ENCODE measurements at places on chromosomes 1 and 21.
A peak's percentile ranks its signal among the peaks of the same experiment; 100 is the strongest.

GRCh38 chr1:10495952-10496351 is 21.2 kb downstream of the PEX14 start:
- DNase-seq: no peak

GRCh38 chr1:91798241-91798648 is 87.7 kb downstream of the TGFBR3 start:
- no peak for DNase-seq

DNA sequence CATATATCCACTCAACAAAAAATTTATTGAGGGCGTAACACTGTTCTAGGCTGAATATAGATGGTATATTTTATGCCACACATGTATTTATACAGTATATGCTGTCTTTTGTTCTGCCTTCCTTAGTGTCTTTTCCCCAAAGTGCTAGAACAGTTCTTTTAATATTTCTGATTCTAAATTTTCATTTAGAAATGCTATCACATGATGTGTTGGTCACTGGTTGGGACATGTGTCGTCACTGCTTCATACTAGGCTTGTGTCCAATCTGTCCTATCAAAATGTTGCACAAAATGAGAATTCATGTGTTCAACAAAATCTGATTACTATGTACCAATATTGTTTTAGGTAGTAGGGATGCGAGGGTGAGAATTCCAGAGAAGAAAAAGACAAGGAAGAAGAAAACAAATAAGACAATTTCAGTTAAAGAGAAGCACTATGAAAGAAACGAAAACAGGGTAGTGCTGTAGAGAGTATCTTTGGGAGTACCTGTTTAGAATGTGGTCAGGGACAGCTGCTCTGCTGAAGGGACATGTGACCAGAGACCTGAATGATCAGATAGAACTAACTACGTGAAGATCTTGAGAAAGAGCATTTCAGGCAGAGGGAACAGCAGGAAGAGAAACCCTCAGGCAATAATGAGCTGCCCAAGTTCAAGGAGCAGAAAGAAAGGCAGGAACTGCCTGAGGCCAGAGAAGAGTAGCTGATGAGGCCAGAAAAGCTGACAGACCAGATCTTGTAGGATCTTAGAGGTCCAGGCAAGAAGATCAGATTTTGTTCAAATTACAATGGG is 1.3 kb downstream of the KMO start:
- no peak for DNase-seq

- DNase-seq: peak; percentile 29
These were observed 64.1 kb downstream of the ATP2B4 start for GRCh38 chr1:203690730-203691129.

DNA sequence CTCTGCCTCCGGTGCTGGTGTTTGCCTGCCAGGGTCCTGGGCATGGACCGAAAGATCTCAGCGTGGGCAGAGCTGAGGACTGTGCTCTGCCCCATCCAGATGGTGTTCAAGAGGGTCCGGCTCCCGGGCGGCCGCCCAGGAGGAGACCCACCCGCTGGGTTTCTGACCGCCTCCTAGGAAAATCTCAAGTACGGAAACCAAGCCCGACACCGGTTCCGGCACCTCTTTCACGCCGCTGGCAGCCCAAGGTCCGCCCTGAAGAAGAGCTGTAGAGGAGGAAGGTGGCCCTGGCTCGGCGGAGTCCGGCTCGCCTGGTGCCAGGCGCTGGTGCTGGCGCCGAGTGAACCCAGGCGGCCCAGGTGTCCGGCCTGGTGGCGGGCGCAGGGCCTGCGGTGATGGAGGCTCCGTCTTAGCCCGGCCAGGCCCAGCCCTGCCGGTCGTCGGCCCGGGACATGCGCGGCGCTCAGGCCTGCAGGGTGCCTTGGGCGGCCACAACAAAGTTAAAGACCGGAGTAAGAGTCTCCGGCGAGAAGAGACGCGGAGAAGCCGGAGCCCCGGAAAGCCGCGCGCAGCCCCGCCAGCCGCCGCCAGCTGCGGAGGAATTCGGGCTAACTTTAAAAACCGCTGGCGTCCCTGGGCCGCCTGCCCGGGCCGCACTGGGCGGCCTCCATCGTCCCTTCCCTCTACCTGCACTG is 1.5 kb downstream of the GRIK3 start:
- DNase-seq: peak; percentile 52

- no peak for DNase-seq
These were observed 550.0 kb downstream of the KIF26B start for GRCh38 chr1:245704765-245705164.

- no peak for DNase-seq
These were observed 180.2 kb upstream of the MAP1LC3C start for GRCh38 chr1:242178924-242179708.

- DNase-seq: no peak
These were observed 93.6 kb downstream of the SNRPE start for GRCh38 chr1:203954788-203955552.

GRCh38 chr21:33578214-33578613 is 10.3 kb downstream of the DONSON start:
- no peak for DNase-seq

GRCh38 chr1:236734141-236734765 is 48.0 kb downstream of the ACTN2 start:
- DNase-seq: no peak

- DNase-seq: no peak
These were observed 52.2 kb downstream of the TRAF5 start for GRCh38 chr1:211378844-211379243.

DNA sequence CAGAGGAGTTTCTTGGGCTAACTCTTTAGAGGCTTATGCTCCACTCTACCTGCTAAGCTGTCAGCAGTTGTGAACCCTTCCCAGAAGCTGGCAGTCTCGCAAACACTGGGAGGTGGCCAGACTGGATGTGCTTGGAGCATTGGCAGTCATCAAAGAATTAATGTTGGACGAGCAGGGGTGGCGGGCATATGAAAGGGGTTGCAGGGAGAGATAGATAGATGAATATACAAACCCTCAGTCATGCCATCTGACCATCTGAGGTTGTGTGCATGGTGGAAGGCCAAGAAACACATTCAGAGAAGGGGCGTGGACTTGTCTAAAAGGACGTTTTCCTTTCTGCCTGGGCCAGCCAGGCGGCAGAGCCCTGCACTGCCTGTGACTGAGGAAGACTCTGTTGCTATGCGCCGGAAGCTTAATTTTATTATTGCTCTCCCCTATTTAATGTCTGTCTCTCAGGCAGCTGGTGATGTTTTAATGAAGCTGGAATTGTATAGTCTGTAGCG is 164.4 kb downstream of the PBX1 start:
- no peak for DNase-seq

- DNase-seq: no peak
These were observed 54.6 kb downstream of the CASQ2 start for GRCh38 chr1:115713906-115714305.

DNA sequence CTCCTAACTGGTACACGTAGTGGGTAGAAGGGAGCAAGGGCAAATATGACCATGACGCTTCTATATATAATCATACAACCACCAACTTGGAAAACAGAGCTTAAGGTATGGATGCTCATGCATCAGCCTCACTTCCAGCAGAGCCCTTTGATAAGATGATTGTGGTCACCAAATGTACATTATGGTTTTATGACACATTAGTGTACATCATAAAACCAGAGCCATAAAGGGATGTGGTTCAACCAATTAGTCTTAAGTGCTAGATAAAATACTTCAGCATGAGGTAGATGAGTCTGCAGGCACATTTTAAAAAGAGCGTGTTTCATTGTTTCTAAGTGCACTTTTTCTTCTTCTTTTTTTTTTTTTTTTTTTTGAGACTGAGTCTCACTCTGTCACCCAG is 43.7 kb downstream of the NIBAN1 start:
- no peak for DNase-seq

DNA sequence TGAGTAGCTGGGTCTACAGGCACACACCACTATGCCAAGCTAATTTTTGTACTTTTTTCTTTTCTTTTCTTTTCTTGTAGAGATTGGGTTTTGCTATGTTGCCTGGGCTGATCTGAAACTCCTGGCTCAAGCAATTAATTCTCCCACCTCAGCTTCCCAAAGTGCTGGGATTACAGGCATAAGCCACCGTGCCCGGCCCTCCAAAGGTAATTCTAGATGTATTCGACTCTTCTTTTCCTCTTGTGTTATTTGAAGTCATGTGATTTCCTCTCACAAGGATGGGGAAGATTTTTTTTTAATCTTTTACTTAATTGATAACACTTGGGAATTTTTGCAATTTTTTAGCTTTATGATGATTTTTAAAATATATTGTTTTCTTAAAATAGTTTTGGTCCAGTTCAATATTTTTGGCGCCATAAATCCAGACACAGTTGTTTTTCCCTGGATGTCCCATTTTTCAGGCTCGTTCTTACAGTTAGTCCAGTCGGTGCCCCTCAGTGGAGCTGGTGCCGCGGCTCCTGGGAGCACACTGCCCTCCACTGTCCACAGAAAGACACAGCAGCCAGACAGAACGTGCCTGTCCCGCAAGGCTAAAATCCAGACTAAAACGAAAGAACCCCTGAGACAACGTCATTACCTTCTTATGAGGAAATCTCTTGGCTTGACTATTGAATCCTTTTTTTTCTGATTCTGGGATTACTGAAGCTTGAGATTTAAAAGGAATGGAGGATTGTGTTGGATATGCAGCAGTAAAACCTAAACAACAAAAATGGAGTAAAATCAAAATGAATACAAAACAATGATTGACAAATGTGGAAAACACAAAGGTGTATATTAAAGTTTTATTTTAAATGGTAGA is 22.4 kb downstream of the STPG1 start:
- peak; percentile 76 for DNase-seq

DNA sequence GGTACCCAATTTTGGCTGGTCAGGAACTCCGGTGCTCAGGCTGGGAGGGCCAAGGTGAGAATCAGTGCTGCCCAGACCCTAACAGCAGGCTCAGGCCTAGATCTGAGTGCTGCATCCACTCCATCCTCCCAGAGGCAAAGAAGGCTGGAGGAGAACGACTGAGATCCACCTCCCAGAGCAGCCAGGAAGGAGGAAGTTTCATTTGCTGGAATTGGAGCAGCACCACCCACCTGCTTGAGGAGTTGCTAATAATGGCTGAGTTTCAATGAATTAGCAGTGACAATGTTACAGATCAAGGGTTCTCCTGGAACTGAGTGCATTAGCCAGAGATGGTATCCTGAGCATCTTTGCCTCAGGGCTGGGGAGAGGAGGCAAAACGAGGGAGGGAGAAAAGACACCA is 46.7 kb upstream of the KLHDC7A start:
- DNase-seq: no peak

DNA sequence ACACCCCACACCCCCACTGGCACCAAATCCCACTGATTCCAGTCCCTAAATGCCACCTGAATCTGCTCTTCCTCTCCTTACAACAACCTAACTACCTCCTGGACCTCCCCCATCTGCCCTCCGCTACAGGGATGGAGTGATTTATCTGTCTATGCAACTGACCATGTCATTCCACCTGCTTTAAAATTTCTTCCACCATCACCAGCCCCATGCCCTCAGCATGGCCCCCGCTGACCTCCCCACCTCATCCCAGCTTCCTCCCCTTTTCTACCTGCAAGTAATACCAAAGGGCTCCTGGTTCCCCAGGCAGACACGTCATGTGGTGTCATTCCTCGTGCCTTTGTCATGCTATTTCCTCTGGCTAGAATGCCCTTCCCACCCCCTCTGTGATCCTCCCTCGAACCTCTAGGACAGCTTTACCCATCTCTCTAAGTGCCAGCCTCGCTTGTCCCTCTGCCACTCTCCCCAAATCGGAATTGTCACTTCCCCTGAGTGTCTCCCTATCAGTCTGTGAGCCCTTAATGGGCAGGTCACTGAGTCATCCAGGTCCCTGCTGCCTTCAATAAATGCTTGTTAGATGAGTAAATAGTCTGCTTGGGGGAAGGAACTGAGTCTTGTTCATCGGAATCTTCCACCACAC is 3.7 kb downstream of the GJB4 start:
- DNase-seq: no peak

DNA sequence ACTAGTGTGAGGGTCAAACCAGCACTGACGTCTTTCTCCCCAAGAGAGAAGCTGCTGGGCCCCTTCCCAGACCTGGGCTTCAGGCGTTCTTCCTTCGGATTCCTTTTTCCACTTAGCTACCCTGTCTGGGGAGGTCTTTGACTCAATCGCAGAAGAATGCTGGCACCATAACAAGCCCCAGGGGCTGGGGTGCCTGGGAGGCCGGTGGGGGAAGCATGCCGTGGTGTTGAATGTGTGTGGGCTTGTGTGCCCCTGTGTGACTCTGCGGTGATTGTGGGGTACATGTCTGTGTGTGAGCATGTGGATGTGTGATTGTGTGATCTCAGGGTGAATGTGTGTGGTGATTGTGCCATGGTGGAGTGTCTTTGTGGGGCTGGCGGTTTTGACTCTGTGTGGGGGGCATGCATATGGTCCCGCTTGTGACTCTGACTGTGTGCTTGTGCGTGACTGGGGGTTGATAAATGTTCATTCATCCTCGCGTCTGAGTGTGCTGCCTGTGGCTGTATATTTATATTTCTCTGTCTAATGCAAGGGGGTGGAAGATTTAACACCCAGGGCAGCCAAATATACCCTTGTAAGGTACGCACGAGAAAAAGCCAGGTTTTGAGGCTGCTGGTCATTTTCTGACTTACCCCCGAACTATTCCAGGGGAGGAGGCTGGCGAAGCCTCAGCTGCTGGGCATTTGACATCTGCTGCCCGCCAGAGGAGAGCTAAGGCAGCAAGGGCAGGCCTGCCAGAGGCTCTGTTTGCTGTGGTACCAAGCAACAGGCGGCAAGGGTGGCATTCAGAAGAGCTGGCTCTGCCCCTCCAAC is 1.1 kb upstream of the SYNC start:
- no peak for DNase-seq

GRCh38 chr1:156387870-156388173 is 18.8 kb downstream of the RHBG start:
- DNase-seq: peak; percentile 31

- DNase-seq: peak; percentile 72
These were observed 28.1 kb upstream of the RNF19B start for GRCh38 chr1:32992489-32993323.

DNA sequence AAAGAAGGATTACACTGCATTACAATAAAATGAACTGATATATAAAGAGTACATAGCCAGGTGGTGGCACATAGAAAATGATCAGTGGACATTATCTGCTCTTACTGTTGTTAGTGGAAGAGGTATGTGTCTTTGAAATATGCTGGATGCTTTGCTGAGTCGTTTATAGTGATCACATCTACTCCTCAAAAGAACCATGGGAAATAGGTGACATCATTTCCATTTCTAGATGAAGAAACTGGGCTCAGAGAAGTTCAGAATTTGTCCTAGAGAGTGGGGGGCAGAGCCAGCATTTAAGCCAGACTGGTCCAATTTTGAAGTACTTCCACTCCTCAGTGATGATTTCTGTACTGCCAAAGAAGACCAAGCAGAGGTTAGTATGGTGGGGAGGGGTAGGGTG is 34.0 kb upstream of the BACH1 start:
- no peak for DNase-seq

DNA sequence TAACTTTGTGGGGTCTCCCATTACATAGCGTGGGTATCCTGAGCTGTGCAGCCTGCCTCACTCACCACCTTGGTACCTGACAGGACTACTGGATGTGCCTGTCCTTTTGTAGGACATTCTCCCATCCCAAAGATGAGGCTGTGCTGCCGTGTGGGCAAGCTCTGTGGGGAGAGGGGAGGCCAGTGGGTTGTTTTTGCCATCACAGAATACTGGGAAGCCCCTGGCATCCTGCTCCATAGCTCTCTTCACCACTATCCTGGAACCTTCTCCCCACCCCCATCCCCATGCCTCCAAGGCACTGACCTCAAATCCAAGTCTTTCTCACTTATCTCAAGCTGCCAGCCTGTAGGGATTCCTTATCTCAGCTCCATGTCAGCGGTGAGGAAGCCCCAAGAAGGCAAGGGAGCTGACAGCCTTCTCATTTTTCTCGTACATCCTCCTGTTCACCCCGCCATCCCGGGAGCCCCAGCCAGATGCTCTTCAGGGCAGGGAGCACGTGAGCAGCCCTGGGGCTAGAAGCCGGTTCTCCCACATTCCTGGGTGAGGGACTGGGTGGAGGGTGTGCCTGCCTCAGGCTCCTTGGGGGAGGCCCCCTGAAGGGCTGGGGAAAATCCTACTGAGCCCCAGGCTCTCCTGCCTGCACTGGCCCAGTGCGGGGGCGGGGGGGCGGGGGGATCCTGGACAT is 2.4 kb upstream of the ELF3 start:
- DNase-seq: peak; percentile 87

All from WTC11 (cell line).